ENCODE measurements at places on chromosomes 6 and 20.

DNA sequence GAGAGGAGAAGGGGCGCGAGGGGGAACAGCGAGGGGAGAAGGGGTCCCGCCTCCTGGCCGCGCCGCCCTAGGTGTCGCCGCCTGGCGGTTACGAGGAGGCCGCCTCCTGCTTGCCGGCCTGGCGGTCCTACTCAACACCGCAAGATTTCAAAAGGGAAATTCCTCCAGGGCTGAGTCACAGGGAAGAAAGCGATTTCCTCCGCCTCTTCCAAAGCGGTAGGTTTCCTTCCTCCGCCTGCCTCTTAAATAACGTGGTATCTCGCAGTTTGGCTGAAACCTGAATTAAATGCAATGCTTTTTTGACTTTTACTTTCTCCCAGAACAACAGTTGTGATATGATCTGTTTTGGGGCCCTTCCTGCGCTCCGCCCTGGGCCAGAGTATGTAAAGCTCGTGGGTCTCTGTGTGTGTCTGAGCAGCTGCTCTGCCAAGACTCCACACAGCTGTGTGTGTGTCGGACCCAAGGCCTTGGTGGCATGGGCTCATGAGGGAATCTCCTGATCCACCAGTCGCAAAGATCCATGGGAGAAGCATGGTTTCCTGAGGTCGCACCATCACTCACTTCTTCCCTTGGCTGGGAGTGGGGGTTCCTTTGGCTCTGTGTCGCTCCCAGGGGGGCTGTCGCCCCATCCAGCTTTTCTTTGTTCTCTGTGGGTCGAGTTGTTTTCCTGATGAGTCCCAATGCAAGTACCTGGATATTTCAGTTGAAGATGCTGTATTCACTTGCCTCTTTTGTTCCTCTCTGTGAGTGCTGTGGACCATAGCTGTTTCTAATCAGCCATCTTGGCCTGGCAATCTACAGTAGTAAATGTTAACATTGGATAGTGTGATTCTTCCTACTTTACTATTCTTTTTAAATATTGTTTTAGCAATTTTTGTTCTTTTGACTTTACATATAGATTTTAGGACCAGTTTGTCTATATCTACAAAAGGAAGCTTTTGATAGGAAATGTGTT, 31.6 kb upstream of the NOTCH4 start:
- no peak for DNase-seq

- DNase-seq = no peak
Observed at GRCh38 chr6:5905431-5906339, 101.0 kb downstream of the NRN1 start.

DNA sequence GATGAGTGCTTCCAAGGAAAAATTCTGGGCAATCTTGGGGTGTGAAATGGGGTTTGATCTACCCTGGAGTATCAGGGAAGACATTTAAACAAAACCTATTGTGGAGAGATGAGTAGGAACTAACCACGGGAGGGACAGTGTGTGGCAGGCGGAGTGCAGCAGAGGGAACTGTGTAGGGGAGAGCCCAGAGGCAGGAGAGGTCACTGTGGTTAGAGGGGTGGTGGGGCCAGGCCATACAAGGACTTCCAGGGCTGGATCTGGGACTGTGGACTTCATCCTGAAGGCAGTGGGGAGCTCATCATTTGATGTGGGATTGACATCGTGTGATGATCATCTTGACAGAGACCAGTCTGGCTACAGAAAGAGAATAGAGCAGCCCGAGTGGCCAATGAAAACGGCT, 89.0 kb downstream of the TOX2 start:
- peak; percentile 35 for DNase-seq

GRCh38 chr20:59560588-59561227, 43.6 kb upstream of the PHACTR3 start:
- DNase-seq = peak; percentile 62

DNA sequence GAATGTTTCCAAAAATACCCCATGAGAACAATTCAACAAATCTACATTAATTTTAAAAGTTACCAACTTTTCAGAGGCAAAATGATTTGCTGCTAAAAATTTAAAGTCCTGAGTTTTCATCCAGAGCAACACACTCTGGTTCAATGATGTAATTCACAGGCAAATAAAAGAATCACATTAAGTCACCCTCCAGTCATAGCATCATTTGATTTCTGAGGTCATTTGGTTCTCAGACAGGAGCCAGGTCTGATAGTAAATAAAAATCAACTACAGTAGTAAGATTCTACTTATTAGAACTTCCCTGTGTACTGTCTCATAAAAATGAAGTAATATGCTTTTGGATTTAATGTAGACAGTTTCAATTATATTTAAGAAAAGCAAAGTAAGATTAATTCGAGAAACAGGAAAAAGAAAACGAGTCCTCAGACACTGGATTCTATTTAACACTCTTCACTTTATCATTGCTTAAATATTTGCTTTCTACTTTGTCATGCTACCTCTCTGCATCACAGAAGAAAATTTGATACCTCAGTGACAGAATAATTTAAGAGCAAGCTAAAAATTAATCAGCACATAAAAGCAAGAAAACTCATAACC, 25.8 kb downstream of the MAP7 start:
- DNase-seq = no peak

DNA sequence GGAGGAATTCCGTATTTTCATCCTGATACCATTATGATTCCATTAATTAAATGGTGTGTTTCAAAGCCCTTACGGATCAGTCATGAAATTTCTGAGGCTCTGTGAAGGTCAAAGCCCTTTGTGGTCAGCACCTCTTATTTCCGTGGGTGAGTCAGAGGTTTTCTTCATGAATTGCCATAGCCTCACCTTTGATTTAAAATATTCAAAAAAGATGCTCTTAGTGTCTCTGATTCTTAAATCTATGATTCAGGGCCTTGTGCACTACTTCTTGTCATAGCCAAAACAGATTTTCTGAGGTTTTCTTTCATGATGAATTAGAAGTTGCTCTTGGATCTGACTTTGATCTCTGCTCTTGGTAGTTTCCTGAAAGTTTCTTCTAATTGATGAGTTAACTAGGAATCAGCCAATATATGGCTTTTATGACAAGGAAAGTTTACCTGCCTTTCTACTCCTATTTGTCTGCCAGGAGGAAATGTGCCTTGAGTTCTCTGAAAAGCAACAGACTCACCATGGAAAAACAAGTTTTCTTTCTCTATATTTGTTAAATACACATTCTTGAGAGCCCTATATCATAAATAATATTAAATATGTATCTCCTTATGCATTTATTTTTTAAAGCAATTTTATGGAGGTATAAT, 613.0 kb downstream of the UTRN start:
- no peak for DNase-seq

DNA sequence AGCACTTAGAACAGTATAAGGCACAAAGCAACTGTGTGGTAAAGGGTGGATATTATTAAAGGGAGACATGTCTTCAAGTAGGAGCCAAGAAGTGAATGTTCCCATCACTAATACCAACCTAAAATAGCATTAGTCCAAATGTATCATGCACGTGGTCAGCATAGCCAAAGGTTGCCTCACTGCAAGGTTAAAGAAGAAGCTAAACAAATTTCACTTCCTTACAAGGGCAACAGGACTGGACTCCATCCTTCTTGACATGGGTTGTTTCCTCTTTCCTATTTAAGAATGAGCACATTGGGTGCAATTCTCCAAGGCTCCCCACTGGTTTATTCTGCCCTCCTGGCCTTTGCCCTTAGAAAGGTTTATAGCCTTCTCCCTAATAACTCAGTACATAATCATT, 186.7 kb downstream of the PHACTR1 start:
- no peak for DNase-seq

GRCh38 chr6:11120271-11121005, 8.9 kb upstream of the ERVFRD-1 start:
- DNase-seq = no peak

DNA sequence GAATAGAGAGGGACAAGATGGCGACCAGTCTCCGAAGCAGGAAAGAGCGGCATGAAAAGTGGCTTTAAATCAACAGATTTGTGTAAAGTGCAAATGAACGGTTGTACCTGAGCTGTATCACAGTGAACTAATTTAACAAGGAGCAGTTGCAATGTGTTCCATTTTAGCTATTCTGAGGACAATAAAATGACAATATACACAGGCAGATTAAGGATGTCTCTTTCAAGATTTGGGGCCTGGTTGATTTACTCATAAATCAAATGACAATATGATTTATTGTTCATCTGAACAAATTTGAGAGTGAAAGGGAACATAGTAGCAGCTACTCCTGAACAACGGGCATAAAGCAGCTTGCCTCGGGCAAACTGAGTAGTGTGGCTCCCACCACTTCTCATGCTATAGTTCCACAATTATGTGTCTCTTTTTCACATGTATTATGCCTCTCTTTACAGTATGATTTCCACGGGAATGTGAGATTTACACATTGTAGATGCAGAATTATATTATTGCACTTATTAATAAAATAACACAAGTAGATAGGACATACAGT, 204.1 kb upstream of the AGPAT4 start:
- DNase-seq = no peak

DNA sequence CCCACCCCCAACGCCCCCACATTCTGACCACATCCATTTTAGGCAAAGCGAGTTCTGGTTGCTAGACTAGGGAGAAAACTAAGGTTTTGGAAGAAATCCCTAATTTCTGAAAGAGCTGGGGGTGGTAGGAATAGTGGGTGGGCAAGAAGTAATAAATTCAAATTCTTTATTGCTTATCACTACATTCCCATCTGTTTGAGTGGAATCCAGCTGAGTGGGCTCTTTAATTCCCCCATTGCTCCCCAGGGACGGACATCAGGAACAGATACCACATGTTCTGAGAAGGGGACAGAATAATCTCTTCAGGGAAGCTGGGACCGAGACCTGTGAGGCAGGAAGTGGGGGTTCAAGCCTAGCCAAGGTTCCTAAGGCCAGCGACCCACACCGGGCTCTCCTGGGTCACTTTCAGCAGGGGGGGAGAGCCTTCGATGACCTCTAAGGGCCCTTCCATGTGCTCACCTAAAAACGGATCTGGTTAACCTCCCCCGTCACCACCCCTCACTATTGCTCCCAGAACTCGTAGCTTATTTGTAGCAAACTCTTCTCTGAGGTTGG, 42.3 kb upstream of the MRPS10 start:
- DNase-seq = no peak

DNA sequence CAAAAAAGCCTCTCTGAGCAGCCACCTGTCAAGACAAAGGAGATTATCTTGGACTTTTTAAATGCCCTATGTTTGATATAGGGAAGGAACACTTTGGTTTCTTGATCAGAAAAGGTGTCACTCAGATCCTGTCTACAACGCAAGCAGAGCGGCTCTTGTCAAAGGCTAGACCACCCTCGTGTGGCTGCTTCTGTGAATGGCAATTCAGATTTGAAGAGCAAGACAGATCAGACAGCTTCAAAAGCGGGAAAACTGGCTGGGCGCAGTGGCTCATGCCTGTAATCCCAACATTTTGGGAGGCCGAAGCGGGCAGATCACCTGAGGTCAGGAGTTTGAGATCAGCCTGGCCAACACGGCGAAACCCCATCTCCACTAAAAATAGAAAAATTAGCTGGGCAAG, 10.1 kb upstream of the NXT1 start:
- DNase-seq = peak; percentile 84

DNA sequence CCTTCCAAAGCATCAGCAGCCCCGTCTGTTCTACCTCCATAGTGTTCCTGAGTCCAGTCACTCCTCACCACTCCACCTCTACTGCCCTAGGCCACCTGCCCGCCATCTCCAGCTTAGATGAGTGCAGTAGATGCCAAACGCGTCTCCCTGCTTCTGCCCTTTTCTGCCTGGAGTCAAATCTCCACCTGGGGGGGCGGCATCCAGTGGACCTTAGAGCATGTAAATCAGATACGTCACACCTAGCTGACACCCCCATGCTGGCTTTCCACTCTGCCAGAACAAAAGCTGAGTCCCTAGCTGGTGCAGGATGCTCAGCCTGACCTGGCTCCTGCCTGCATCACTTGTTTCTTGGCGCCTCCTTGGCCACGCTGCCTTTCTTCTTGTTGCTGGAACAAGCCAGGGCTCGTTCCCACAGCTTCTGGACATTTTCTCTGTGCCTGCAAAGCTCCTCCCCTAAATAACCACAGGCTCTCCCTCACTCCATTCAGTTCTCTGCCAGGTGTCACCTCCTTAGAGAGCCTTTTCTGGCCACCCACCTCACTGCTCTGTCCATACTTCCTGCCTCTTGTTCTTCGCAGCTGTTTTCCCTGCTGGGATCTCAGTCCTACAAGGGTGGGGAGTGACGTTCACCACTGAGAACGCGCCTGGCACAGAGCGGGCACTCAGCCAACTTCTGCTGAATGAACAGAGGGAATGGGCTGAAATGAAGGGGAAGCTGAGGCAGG, 5.8 kb downstream of the DDR1 start:
- DNase-seq = no peak

DNA sequence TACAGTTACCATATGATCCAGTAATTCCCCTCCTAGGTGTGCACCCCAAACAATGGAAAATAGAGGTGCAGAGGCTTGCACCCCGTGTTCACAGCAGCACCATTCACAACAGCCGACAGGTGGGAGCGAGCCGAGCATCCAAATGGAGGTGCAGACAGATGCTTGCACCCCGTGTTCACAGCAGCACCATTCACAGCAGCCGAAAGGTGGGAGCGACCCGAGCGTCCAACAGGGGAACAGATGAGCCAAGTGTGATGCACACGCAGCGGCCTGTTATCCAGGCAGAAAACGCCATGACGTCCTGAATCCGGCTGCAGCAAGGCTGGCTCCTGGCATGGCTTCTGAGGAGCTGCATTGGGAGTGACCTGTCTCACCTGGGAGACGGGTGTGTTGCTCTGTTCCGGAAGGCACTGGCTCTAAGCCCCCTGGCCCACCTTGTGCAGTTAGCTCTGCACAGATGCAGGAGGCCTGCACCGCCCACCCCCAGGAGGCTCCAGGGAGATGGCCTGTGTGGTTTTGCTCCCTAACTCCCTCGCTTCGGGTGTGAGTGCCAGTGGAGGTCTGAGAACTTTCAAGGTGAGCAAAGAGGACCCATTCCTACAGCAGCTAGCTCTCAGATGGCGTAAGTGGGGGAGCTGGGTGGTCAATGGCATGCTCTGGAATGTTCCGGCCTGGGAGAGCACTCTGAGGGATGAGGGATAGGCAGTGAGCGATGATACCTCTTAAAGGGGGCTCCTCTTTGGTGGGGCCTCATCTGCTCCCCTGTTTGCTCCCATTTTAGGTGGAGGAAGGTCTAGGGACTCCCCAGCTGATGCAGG, 47.8 kb upstream of the FRMD1 start:
- no peak for DNase-seq

GRCh38 chr6:119110601-119111548, 32.4 kb upstream of the FAM184A start:
- DNase-seq = peak; percentile 65

DNA sequence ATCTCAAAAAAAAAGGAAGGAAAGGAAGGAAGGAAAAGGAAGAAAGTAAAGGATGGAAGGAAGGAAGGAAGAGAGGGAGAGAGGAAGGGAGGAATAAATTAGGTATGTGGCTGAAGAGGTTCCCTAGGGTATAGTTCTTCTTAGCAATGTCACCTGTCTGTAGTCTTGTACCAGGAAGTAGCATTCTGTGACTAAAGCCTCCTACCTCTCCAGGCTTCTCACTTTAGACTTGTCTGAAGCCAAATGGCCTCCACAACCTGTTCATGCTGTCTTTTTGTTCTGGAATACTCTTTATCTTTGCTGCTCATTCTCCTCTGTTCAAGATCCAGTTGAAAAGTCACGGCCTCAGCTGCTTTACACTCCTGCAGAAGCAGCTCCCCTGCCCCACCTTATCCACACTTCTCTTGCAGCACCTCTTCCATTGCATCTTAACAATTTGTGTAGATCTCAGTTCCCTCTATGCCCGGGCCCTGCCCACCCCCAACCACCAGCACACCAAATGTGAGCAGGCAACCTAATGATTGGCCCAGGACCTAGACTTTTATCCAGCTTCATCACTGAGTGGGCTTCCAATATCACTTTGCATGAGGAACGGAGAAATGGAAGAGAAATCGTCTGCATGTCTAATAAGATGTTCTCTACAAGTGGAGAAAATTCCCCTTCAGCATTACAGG, 19.1 kb downstream of the GCNT2 start:
- DNase-seq = no peak

GRCh38 chr6:94510877-94511276, 1066.5 kb upstream of the MANEA start:
- DNase-seq = no peak
